ENCODE measurements at places on chromosomes 12 and 14.

- peak; percentile 15 for DNase-seq
Measured at GRCh38 chr14:102020058-102020971, 55.9 kb downstream of the DYNC1H1 start.

DNA sequence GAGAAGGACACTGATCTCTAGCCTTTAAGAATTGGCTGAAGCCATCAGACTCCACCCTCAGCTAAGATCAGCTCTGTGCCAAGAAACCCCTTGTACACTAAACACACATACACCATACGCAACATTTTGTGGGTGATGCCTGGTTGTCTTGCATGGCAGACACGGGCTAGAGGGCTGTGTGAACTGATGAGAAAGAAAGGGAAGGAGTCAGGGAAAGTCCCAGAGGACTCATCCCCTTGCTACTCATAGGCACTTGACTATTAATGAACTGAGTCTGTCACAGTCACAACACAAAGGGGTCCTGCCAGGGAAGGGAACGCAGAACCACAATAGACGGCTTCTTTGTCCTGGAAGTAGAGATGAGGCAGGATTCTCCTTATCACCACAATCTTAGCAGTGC lies 80.8 kb downstream of the EMP1 start:
- no peak for DNase-seq

DNA sequence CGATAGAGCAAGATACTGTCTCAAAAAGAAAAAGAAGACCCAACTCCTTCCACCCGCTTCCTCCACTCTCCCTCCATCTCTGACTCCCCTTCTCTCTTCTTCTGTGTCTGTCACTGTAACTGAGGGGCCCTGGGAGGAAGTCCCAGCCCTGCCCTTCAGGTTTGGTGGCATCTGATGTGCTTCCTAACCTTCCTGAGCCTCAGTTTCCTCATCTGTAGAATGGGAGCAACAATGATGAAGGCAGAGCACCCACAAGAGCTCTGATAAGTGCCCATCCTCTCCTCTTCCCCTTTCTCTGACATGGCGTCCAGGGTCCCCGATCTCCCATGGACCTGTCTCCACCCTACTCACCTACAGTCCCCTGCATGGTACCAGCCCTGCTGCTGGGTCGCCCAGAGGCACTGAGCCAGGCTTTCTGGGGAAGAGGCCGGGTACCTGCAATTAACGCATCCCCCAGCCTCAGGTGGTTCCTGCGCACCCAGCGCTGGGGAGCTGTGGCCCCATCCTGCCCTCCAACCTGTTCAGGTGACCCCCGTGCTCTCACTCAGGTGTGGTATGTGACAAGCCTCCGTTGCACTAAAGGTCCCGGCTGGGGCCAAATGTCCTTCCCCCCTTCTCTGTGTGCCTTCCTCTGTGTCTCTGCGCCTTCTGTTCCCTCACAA lies 13.2 kb downstream of the FOXN4 start:
- no peak for DNase-seq

GRCh38 chr14:77190977-77191376 lies 9.4 kb downstream of the TMEM63C start:
- DNase-seq, result no peak

DNA sequence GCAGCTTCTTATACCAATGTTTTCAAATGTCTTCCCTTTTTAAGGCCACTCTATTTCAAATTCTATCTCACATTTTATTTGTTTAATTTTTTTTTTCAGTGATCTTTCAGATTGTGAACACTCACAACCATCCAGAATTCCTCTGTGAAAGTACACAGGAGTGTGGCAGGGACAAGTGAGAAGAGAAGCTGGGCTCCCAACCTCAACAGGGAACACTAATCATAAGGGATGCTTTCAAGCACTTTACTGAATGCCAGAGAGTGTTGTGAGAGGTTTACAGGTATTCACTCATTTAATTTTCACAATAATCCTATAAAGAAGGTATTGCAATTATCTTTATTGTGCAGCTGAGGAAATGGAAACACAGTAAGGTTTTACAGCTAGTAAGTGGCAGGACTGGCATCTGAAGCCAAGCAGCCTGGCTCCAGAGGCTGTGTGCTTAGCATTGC lies 60.1 kb upstream of the PYGL start:
- DNase-seq, result no peak

- DNase-seq, result no peak
Measured at GRCh38 chr12:75759842-75760572, 248.6 kb upstream of the KRR1 start.

- no peak for DNase-seq
Measured at GRCh38 chr12:82873951-82874350, 187.2 kb downstream of the TMTC2 start.

DNA sequence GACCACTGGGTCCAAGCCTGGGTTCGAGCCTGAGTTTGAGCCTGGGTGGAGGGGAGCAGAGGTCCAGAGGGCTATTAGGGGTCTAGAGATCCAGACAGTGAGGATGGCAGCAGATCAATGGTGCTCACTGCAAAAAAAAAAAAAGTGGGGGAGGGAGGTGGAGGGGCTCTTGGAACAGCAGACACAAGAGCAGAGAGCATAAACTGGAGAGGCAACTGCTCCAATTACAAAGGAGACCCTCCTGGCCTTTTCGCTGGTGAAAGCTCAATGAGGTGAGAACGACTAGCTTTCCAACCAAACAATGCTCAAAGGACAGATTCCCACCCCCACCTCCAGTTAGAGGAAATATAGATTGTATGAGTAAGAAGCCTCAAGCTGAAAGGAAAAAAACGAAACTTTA lies 124.2 kb upstream of the TSPAN8 start:
- DNase-seq, result no peak

- no peak for DNase-seq
Measured at GRCh38 chr14:85535991-85536832, 6.3 kb downstream of the FLRT2 start.

DNA sequence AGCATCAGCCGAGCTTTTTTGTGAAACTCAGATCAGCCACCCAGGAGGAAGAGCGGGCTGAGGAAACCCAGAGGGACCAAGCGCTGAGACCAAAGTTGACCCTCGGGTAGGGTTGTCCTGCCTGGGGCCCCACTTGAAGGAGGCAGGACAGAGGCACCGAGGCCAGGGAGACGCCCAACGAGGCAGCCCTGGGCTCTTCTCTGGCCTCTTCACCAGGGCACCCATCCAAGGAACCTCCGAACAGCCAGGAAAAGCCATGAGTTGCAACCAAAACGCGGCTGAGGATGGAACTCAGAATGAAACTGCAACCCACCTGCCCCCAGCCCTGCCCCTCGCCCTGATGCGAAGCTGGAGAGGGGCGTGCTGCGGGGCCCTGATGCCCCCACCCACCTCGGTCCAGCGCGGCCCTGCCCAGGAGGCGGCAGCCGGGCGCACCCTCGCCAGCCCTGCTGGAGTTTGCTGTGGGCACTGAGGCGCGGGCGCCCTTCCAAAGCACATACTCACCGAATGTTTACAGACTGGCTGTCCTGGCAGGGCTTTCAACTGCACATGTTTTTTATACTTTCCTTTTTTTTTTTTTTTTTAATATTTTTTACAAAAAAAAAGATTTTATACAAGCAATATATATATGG lies 41.9 kb downstream of the JDP2 start:
- DNase-seq, result no peak
